NCI-H1105 treated with DMSO at 0.1 percent for 48 hours (cell line): ENCODE measurements at places on chromosomes 1 and 21.
A peak's percentile ranks its signal among the peaks of the same experiment; 100 is the strongest.

DNA sequence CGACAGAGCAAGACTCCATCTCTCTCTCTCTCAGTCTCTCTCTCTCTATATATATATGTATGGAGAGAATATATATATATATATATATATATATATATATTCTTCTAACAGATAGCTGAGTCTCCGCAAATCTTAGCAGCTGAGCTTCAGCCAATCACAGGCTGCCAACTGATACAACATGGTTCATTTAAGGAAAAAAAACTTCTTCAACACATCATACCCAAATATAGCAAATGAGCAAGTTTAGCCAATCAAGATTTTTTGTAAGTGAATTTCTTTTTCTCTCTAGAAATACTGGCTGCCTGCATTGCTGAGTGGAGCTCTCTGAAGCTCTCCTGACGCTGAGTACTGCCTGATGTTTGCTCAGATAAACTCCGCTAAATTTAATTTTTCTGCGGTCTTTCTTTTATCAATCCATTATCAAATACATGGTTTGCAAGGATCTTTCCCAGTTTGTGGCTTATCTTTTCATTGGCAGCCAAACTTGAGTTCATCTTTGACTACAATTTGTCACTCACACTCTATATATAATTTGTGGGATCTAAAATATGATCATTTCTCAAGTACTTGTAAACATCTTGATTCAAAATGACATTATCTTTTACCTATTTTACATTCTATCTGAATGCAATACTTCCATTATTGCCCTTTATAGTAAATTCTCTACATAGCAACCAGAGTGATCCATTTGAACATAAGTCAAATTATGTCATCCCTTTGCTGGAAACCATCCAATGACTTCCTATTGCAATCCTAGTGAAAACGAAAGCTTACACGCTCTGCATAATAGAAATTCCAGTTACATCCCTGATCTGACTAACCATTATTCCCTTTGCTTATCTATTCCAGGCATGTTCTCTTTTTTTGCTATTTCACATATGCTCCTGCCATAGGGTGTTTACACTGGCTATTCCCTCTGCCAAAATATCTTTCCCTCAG lies 2131.7 kb downstream of the MRPL39 start:
- peak; percentile 18 for DNase-seq

DNA sequence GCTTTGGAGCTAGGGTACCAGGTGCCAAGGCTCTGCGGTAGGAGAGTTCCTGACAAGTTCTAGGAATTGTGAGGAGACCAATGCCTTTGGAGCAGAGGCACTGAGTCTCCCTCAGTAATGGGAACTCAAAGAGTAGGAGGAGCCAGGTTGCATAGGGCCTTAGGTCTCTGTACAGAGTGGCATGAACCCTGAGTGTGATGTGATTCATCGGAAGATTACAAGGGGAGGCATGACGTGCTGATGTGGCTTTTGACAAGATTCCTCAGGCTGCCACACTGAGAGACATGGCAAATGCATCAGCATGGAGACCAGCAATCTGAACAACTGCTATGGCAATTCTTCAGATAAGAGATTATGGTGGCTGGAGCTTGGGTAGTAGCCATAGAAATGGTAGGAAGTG lies 94.6 kb upstream of the SLC44A3 start:
- no peak for DNase-seq

DNA sequence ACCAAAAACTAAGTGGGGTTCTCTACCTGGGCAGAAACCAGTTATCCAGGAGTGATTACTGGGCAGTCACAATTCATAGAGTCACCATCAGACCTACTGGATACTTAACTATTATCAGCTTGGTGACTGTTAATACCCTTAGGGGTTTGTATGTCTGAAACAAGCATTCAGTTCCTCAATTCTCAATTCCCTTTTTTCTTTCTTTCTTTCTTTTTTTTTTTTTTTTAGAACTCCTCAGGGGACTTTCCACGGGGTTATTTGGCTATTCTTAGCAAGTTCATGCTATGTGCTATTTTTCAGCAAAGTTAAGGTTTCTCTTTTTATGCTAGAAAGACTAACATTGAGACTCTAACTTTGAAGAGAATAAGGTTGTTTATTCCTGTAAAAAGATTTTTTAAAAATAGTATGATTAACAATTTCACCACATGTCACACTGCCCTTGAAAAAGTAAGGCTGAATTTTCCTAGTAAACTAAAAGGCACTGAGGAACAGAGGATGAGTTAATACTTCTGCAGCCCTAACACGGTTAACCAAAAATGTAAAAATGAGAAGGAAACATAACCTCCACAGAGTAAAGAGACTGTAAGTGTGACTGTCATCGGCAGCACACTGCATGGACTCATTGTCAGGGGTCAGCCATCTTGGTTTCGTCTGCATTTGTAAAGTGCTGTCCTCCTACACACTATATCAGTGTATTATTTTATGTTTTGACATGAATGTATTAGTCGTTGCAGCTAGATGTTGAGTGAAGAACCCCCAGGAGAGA lies 310.2 kb downstream of the NTNG1 start:
- DNase-seq = no peak

DNA sequence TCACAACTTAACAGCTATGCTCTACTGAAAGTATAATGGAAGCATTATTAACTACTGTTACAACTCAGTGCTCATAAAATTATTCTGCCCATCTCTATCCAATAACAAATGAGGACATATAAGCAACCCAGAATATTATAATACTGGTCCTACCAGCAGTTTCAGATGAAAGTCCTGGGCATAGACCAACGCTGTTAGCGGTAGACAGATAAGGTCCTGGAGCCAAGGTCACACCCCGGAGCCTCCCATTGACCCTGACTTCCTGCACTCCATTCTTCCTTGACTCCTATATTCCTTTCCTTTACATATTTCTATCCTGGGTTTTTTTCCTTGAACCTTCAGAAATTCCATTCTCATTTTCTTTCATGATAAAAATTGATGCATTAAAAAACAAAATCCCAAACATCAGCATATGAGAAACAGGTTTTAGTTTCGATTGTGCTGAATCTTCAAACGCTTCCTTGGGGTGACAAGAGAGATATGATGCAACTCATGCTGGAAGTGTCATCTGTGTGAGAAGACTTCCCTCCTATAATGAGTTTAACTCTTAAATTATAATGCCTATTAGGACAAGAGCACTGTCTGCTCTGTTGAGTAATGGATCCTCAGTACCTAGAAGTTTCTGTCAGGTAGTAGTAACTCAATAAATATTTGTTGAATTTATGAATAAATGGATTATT lies 831.1 kb downstream of the LRRIQ3 start:
- DNase-seq = no peak

DNA sequence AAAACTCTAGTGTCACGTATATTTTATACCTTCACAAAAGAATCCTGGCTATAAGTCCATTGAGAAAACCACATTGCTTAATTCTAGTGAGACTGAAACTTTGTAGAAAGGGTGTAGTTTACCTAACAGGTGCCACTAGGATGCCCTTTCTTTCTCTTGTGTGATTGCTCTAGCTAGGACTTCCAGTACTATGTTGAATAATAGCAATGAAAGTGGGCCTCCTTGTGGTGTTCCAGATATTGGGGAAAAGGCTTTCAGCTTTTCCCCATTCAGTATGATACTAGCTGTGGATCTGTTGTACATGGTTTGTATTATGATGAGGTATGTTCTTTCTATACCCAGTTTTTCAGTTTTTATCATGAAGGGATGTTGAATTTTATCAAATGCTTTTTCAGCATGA lies 39.7 kb upstream of the CHODL start:
- DNase-seq = peak; percentile 21

GRCh38 chr1:183212870-183213269 lies 26.8 kb downstream of the LAMC2 start:
- DNase-seq = peak; percentile 30

DNA sequence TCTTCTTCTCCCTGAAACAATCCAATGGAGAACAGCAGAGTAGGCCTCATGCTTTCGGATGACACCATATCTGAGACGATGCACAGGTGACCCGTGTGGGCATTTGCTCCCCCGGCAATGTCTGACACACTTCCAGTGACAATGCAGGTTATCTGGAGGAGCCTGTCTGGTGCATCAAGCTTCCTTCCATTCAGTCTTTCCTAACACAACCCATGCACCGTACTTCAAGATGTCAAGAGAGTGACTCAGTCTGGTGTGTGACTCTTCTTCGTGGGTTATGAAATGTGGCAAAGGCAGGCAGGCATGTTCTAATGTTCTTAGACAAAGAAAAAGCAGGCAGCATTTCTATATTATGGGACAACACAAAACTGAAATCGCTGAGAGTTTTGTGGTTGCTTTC lies 159.1 kb downstream of the EDEM3 start:
- DNase-seq = no peak

GRCh38 chr1:3695326-3696217 lies 43.3 kb downstream of the TP73 start:
- peak; percentile 21 for DNase-seq

GRCh38 chr1:113088972-113089371 lies 16.0 kb downstream of the LRIG2 start:
- DNase-seq = no peak

DNA sequence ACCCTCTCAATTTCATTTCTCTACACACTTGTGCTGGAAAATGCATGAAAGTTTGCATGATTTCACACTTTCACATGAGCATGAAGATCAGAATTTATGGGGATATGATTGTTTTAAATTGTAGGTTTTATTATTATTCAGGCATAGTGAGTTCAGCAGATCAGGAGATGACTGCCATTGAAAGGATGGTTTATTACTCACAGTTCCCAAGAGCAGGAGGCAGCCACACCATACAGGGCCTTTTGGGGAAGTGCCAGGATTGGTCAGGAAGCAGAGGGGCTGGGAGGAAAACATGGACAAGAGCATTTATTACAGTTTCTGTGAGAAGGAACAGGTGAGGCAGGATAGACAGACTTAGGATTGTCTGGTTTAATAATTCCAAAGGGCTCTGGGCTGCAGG lies 114.6 kb upstream of the KCNJ15 start:
- no peak for DNase-seq

DNA sequence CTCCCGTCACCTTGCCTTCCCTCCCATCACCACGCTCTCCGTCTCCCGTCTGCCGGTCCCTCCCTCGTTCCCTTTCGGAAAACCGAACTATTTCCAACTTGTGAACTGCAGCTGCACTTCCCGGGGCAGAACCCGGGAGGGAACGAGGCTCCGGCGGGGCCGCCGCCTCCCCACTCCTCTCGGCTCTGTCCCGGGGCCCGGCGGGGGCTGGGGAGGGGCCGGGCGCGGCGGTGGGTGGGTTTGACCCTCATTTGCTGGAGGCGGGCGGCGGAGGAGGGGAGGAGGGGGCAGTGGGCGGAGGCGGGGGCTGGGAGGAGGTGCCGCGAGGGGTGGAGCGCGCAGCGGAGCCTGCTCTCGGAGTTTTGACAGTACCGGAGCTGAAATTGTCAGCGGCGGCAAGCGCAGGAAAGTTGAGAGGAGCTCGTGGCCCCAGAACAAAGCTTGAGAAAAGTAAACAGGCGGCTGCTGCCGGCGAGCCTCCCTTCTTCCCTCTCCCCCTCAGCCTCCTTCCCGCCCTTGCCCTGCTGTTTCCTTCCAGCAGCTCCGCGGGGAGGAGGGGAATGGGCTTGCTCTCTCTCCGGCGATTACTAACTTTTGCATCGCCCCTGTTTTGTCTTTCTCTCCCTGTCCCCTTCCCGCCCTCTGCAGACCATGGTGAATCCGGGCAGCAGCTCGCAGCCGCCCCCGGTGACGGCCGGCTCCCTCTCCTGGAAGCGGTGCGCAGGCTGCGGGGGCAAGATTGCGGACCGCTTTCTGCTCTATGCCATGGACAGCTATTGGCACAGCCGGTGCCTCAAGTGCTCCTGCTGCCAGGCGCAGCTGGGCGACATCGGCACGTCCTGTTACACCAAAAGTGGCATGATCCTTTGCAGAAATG lies 2.9 kb downstream of the LMO4 start:
- DNase-seq = peak; percentile 76

GRCh38 chr1:199590708-199591107 lies 436.8 kb upstream of the NR5A2 start:
- DNase-seq = no peak

- no peak for DNase-seq
These were observed 29.3 kb downstream of the PRDX6 start for GRCh38 chr1:173506437-173506836.

DNA sequence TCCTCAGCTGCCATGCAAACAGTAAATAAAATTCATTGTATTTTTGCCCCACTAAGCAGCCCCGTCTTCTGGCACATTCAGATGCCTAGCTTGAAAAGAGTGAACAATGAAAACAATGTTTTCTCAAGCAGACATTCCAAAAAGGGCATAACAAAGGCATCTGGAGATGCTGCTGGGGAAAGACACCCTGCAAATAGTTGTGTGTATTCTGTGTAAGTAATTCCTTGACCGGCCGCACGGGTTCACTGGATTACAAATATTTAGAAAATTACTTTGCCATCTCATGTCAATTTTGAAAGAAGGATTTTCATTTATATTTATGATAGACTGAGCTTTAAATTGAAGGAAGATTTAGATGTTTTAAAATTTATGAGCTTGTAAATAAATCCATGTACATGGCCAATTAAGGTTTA lies 142.2 kb downstream of the SLC45A1 start:
- no peak for DNase-seq

GRCh38 chr1:114627107-114627506 lies 42.7 kb downstream of the DENND2C start:
- DNase-seq = no peak

DNA sequence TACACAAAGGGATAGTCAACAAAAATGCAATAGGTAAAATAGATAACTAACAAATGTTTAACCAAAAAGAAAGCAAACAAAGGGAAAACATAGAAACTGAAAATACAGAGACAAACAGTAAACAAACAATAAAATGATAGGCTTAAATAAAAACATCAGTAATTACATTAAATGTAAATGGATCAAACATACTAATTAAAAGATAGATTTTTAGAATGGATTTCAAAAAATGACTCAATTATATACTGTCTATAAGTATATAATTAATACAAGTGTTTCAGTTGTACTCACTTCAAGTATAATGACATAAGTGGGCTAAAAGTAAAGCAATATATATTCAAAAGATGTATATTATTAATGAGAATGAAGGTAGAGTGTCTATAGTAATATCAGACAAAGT lies 101.1 kb downstream of the MRPS6 start:
- DNase-seq = no peak

GRCh38 chr1:228152918-228153258 lies 3.2 kb downstream of the GJC2 start:
- DNase-seq = no peak

GRCh38 chr1:199020904-199021303 lies 382.1 kb downstream of the PTPRC start:
- no peak for DNase-seq

GRCh38 chr1:113194846-113195830 lies 122.1 kb downstream of the LRIG2 start:
- no peak for DNase-seq

- DNase-seq = no peak
These were observed 40.3 kb upstream of the ETV3 start for GRCh38 chr1:157178490-157178889.

DNA sequence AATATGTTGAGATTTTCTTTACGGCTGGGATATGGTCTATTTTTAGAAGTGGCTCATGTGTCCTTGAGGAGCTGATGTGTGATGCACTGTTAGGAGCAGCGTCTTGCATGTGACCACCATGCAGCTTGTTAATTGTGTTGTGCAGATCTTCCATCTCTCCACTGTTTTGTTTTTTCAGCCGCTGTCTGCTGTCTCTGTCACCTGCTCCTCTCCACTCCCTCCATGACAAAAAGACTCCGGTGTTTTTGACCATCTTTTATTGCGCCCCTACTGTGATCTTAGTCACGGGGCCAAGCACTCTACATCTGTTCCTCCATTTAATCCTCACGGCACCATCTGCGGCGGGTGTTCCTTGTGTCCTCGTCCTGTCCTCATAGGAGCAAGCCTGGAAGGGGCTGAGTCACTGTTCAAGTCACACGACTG lies 51.8 kb downstream of the ADARB1 start:
- no peak for DNase-seq
